ENCODE measurements at places on chromosomes 2 and 18.

GRCh38 chr18:30632071-30632698, 410.4 kb downstream of the DSC3 start:
- no peak for DNase-seq

DNA sequence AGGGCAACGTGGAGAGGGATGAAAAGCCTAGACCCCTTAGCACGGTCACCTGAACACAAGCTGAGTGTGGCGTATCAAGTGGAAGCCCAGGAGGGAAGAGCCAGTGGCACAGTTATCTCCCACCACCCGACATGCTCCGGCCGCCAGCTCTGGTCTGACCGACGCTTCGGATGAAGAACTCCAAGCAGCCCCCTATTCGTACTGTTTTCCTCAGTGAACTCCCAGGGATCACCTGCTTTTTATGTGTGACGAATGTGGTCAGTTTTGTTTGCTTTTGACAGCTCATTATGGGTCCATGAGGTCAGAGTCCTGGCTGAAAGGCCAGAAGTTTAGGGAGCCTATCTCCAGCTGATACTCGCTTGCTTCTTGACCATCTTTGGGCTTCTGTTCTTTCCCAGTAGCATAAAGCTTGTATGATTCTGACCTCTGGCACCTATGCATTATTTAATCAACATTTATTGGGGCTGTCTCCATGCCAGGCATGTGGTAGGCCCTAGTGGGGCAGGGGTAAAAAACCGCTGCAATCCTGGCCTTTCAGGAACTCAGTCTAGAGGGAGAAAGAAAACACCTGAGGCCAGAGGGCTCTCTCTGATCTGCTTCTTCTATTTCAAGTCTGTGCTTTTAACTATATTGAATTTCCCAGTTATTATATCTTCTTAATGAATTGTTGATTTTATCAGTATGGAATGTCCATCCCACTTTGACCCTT, 33.0 kb upstream of the MRPL33 start:
- DNase-seq, result no peak

DNA sequence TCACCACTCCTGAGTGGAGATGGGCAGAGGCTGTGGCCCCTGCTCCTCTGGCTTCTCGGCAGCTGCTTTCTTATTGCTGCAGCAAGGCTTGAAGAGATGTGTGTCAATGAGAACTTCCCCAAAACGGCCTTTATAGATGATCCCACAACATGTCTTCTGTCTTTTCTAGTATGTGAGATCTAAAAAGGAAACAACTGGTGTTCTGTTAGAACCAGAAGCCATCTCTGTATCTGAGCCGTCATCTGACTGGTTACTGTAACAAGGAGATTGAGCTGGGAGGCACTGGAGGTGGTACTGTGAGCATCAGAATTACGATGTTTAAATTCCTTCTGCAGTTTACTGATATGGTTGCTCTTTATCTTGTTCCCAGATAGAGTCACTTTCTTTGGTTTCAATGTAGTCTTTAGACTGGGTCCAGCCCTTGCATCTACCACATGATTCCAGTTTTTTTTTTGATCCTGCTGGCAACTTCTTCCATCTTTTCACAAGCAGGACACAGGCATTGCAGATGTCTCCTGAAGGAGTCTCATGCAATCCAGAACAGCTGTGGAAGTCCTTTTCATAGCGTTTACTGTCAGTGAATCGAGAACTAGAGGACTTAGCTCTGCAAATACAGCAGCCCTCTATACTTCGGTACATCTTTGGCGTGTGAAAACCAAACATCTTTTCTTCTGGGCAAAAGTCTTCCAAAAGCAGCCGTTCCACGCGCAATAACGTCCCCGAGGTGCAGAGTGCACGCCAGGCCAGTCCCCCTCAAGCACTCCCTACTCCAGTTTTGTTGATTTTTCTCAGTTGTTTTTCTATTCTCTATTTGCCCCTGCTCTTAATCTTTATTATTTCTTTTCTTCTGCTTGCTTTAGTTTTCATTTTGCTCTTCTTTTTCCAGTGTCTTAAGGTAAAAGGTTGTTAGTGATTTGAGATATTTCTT, 29.7 kb downstream of the TAF4B start:
- DNase-seq, result no peak

- DNase-seq, result peak; percentile 76
Observed at GRCh38 chr2:29295845-29296244, 180.6 kb downstream of the CLIP4 start.

GRCh38 chr2:105600037-105600442, 144.7 kb upstream of the NCK2 start:
- DNase-seq, result no peak

DNA sequence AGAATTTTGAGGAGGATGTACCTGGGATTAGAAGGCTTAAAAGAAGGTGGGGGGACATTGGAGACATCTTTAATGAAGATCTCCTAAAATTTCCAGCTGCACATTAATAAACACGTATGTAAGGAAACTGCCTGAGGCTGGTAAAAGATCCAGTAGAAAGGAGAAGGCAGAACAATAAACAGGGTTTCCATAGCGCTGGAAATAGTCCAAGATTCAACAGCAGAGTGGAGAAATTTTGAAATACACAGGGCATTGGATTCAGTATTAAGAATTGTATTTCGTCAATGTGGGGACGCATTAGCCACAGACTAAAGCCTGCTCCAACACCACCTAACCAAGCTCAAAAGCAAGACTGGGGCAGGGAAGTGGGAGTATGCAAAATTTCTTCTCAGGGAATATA, 606.9 kb upstream of the NRXN1 start:
- DNase-seq, result peak; percentile 50

DNA sequence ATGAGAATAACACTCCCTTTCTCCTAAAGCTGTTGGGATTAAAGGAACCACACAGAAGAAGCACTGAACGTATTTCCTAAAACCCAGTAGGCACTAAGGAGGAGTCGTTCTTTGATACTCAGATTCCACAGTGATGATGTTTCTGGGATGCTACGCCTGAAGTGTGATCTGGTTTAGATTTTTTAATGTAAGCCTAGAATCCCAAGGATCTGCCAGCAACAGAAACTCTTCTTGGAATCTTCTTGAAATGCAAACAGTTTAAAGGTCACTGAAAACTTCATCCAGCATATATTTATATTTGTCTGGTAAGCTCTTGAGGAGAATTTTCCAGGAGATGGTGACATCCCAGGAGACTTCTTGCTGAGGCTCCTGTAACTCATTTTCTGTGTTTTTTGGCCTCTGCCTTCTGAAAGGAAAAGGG, 247.6 kb upstream of the TRIB2 start:
- no peak for DNase-seq

DNA sequence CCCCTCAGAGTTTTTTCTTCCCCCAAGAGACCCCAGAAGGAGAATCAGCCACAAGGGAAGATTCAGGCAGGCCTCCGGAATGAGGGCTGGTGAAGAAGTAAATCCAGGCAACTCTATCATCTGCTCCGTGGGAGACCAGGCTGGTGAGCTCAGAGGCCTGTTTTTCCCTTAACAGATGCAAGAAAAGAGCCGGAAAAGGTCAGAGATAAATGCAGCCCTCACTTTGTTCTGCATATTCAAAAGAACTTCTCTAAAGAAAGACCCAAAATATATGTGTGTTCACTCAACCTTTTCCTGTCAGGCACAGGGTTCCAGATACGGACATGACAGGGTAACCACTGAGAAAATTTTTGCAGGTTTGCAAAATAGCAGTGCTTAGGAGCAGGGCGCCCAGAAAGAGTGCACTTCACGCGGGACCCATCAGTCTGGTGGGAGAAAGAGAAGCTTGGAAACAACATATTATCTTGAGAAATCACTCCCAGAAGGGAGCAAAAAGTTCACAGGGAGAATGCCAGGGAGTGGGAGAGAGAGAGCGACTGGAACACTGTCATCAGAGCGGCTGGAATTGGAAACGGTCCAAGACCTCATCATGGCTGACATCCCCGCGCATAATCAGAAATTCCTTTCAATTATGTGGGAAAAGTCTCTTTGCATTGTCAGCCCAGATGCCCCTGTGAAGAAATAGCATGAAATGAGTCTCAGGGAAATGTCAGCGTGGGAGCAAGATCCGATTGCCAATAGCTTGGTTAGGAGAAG, 244.8 kb upstream of the SLC14A2 start:
- peak; percentile 37 for DNase-seq

GRCh38 chr2:82344670-82345069, 2040.1 kb upstream of the LRRTM1 start:
- DNase-seq, result no peak

GRCh38 chr2:143759455-143759854, 630.2 kb downstream of the ARHGAP15 start:
- DNase-seq, result no peak

- DNase-seq, result no peak
Observed at GRCh38 chr2:109699646-109700045, 85.5 kb downstream of the SOWAHC start.

- peak; percentile 90 for DNase-seq
Observed at GRCh38 chr2:110980339-110981062, 140.2 kb upstream of the BCL2L11 start.

GRCh38 chr2:236592821-236593220, 23.2 kb downstream of the ACKR3 start:
- peak; percentile 62 for DNase-seq

DNA sequence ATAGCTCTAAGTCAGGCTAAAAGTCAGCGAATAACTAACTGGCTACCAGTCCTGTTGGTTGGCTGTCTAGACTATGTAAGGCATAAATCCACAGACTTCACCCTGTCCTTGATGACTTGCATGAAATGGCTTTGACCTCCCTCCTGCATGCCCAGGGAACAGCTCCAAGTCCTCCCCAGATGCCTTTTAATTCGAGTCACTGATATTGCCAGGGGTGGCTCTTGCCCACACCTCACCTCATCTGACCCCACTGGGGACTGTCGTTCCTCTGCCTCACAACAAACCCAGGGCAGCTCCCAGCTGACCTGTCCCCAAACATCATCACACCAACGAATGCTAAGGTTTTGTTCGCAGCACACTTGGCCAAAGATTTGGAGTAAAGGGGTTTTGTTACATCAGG, 396.0 kb upstream of the ID2 start:
- DNase-seq, result no peak

DNA sequence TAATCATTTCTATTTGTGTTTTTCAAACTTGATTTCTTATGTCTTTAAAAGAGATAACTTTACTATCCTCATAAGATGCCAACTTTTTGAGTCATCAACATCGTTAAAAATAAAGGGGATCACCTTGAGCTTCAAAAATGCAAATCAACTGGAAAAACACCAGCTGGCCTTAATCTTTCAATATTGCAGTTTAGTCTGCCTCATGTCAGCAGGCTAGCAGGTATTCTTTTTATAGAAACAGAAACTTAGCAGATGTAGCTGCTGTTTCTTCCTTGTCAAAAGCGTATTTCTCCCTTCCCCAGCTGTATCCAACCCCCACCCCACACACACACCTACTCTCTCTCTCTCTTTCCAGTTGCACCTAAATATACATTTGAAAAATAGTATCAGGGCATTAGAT, 154.1 kb upstream of the ZNF804A start:
- DNase-seq, result no peak

DNA sequence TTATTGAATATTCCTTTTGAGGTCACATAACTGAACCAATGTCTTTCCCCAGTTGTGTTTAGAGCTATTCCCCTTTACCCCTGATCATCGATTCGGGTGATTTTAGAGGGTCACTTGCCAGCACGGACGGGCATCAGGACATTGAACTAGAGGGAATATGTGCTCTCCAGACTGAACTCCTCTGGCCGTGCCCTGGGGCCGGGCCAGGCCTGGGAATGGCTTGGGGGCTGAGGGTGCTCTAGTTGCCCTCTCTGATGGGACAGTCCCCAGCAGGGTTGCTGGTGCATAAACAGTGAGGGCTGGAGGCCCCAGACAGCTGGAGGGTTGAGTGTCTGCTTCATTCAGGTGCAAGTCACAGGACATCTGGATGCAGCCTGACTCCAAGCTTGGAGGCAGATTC, 90.7 kb downstream of the SMIM21 start:
- DNase-seq, result no peak

- DNase-seq, result peak; percentile 0
Observed at GRCh38 chr2:173667415-173667814, 297.8 kb downstream of the SP3 start.

GRCh38 chr2:49069829-49070228, 84.5 kb downstream of the FSHR start:
- no peak for DNase-seq

GRCh38 chr2:41924709-41925408, 123.0 kb upstream of the PKDCC start:
- DNase-seq, result peak; percentile 96

DNA sequence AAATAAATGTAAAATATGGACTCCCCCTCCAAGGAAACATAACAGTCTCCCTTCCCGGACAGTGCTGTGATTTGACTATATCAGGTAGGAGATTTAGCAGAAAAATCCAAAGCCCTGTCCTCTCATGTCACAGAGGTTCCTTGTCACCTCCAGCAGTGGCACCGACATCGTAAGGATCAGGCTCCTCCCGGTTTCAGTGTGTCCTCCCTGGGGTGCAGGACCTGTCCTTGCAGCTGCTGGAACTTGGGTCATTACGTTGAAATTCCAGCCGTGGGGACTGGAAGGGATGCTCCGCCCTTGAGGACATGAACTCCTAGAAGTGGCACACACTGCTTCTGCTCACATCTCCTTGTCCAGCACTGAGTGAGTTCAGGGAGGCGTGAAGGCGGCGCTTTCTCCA, 101.1 kb upstream of the ODC1 start:
- no peak for DNase-seq

DNA sequence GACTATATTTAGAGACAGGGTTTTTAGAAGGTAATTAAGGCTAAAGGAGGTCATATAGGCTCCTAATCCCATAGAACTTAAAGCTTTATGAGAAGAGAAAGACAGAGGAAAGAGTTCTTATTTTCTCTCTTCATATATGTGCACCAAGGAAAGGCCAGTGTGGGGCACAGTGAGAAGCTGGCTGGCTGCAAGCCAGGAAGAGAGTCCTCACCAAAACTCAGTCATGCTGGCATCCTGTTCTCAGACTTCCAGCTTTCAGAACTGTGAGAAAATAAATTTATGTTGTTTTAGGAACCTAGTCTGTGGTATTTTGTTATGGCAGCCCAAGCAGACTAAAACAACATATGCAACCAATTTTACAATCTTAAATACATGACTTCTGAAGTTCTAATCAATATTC, 31.5 kb upstream of the ATIC start:
- no peak for DNase-seq

- DNase-seq, result no peak
Observed at GRCh38 chr2:65379721-65380171, 52.7 kb downstream of the SPRED2 start.

DNA sequence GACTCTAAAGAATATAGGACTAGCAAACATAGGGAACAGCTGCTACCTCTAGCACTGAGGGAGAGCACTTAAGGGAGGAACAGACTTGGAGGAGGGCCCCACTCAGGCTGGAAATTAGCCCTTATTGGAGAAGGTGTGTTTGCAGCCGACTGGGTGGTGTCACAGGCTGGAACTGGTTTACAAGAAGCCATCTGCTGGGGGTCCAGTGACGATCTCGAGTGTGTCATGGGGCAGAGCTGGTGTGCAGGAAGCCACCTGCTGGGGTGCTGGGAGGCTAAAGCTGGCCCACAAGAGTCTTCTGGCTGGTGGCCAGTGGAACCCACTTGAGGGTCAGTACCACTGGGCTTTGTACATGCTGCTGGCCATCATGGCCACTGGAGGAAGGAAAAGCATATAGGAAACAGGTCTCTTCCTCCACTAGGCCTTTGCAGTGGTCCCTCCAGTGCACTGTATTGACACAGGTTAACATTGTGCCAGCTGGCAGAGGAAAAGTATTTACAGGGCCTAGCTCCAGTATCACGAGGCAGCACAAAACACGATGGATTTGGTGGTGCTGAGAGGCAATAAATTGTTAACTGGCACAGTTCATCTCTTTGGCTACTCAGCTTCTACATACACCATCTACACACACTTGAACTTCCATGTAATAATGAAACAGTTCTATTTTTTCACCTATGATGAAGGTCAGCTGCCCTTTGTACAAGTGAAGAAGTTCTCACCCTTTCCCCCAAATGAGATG, 43.6 kb downstream of the MAP3K20 start:
- no peak for DNase-seq

- no peak for DNase-seq
Observed at GRCh38 chr2:205094031-205094430, 548.8 kb downstream of the PARD3B start.
